ENCODE measurements at places on chromosomes 5 and 9.

GRCh38 chr5:43270645-43271044 is 42.6 kb downstream of the HMGCS1 start:
- DNase-seq: no peak

GRCh38 chr9:125961072-125961471 is 213.9 kb downstream of the PBX3 start:
- no peak for DNase-seq

DNA sequence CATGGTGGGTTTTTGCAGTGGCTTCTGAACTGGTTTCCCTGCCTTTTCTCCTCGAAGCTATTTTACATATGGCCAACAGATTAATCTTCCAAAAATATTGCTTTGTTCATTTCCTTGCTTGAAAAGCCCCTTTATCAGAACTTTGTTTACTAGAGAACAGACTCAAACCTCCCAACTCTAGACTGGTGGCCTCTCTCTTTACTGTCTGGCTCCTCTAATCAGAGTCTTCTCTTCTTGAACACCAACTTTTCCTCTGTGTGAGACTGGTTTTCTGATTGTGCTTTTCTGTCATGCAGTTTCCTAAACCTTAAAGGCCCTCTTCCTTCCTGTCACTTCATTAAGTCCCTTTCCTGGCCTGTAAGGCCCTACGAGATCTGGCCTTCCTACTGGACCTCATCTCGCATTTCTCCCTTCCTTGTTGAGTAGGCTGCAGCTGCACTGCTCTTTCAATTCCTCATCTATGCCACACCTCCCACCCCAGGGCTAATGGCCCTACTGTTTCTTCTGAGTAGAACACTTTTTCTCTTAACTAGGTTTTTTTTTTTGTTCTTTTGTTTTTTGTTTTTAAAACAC is 5.7 kb downstream of the C9orf43 start:
- no peak for DNase-seq

- no peak for DNase-seq
Observed at GRCh38 chr9:77808751-77809081, 160.6 kb upstream of the GNA14 start.

DNA sequence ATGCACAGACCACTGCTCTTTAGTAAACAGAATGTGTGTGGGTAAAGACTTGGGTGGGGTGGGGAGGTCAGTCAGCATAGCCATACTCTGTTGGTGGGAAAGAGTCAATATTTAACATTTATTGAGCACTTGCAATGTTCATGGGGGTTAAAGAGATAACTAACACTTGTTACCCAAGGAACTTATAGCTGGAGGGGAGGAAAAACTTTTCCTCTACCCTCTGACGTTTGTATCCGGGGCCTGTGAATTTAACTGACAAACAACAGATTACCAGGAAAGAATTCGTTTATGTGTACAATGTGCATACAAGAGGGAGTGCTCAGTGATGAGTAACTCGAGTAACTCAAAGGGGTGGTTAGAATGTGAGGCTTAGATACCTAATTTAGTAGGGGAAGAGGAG is 6.8 kb upstream of the CLINT1 start:
- no peak for DNase-seq

- DNase-seq: no peak
Observed at GRCh38 chr9:16294133-16294770, 576.2 kb downstream of the BNC2 start.

GRCh38 chr9:18238752-18239447 is 235.1 kb upstream of the ADAMTSL1 start:
- DNase-seq: no peak

GRCh38 chr5:61263561-61264272 is 68.3 kb upstream of the ZSWIM6 start:
- DNase-seq: no peak

DNA sequence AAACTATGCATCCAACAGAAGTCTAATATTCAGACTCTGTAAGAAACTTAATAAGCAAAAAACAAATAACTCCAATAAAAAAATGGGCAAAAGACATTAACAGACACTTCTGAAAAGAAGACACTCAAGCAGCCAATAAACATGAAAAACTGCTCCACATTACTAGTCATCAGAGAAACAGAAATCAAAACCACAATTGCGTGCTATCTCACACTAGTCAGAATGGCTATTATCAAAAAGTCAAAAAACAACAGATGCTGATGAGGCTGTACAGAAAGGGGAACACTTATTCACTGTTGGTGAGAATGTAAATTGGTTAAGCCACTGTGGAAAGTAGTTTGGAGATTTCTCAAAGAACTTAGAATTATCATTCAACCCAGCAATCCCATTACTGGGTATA is 101.2 kb upstream of the TRIM32 start:
- DNase-seq: no peak

GRCh38 chr9:79377339-79377855 is 194.4 kb upstream of the TLE4 start:
- no peak for DNase-seq

DNA sequence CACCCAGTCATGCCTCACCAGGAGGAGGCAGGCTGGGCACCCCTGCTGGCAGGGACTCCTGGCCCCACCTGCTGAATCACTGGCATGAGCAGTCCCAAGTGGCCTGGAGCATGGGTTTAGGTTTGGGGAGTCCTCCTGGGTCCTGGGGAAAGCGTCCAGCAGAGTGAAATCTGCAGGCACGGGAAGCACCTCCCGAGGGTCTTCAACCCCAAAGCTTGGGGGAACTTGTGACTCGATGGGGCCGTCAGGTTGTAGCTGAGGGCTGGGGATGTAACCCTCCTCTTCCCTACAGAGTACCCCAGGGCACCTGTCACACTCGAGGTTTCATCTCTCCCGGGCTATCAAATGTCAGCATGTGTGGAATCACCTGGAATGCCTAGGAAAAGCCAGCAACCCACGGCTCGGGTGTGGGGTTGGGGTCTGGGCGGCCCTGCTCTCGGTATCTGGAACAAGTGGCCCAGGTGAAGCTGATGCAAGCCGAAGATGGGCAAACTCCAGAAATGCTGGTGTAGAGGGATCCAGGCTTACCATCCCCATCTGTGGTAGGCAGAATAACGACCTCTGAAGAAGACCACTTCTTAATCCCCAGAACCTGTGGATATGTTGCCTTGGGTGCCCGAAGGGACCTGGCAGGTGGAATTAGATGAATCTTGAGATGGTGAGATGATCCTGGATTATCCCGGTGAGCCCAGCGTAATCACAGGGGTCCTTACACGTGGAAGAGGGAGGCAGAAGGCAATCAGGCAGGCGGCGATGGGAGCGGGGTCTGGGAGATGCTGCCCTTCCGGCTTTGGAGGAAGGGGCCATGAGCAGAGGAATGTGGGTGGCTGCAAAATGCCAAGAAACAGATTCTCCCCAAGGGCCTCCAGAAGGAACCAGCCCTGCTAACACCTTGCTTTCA is 6.1 kb upstream of the RASGEF1C start:
- DNase-seq: no peak

DNA sequence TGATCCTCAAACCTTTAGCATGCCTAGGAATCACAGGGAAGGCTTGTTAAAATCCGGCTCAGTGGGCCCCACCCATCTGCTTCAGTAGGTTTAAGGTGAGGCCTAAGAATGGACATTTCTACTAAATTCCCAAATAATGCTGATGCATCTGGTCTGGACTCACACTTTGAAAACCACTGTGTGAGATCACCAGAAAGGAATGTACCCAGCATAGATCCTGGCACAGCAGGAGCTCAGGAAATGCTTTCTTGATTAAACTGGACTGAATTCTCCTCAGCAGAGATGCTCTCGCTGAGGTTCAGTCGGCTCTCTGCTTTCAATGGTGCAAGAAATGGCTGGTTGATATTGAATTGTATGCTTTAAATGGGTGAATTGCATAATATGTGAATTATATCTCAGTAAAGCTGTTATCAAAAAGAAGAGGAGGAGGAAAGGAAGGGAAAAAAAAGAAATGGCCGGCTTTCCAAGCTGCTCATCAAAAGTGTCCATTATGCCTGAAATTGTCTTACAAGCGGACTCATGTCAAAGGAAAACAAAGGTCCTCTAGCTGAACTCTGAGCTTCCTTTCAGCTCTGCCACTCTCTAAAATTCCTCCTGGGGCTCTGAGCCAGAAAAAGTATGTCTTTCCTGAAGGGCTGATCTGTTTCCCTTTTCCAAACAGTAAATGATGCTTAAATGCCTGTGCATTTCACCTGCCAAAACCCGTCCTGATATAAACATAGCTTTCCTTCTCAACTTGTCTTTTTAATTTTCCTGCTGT is 77.6 kb upstream of the SAP30L start:
- DNase-seq: no peak

GRCh38 chr5:31124026-31124425 is 69.5 kb upstream of the CDH6 start:
- no peak for DNase-seq

DNA sequence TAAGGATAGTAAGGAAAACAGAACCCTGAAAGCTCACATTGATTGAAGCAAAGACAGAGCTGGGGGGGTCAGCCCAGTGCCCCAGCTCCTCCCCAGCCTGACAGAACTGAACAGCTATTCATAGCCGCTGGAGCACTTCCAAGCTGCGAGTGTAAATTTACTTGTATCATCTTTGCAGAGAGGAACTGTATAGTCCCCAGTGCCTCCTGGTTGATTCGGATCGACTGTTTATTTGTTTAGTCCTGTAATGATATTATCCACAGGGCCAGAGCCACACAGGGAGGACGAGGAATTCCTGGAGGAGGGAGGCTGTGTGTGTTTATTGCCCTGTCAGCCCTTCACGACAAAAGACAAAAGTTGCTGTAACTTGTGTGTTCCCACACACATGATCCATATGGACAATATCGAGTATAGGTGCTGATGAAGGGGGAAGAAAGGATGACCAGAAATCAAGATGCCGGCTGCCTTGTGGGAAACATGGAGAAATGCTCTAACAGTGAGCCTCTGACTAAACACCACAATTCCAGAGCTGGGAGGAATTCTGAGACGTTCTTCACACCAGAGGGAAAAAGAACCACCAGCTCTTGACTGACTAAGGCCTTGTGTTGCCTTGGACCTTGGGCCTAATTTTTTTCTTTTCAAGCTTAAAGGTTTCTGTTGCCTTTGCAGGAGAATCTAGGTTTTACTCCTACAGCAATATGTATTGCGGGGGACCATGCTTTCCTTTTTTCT is 31.1 kb downstream of the FOXD1 start:
- DNase-seq: no peak

- no peak for DNase-seq
Observed at GRCh38 chr5:39599721-39600431, 175.1 kb upstream of the DAB2 start.

DNA sequence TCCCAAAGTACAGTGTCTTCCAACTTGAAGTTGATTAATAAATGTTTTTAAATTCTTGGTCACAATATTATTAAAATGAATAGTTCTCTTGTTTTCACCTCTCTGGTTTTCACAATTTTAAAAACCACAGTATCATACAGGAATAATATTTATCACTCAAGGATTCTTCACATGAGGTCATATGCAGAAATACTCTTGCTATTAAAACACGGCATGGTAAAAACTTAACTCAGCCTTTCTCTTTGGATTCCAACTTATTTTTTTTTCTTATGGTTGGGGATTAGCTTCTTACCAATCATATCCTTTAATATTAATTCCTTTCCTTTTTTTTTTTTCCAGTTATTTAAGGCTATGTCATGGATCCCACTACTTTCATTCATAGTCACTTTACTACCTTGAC is 289.4 kb downstream of the ADAMTS6 start:
- no peak for DNase-seq

DNA sequence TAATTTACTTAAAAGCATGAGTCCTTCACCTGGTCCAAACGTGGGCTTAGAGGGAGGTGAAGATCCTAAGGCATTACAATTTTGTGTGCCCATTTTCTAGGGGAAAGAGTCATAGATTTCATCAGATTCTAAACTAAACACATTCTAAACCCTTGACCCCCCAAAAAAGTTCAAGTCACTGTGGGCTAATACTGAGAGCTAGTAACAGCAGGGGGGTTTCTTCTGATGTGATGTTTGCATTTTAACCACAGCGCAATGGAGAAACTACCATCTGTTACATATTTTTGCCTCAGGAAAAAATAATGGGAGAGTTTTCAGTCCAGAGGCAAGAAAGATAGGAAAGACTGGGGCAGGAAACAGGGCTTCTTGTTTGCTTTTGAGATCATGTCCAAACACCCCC is 110.8 kb upstream of the SLC1A3 start:
- no peak for DNase-seq

DNA sequence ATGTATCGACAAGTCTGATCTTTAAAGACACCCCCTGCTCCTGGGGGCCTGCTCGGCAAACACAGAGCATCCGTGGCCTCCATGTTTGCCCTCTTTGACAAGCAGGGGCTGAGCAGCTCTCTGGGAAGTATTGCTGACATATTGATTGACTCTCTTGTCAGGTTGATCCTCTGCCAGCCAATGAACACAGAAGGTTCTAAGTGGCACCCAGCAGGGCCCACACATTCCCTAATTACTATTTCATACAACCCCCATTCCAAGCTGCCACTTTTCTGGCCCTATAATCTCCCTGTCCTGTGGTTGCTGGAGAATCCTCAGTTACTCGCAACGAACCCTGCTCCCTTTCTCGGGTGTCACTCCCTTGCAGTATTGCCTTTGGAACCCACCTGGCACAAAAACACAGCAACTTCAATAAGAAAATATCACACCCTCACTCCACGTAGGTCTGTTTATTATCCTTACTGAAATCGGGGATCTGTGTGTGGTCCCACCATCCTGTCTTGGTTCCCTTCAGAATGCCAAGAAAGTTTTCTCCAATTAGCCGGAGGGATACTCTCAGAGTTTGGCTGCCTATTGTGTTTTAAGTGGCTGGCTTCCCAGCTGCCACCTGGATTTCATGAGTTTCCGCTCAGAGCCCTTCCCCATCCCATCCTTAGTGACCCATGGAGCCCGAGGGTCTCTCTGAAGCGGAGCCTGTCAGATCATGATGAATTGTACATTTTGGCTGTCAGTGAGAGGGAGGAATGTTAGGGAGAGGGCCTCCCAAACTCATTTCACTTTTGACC is 249.0 kb upstream of the WWC1 start:
- DNase-seq: no peak

- DNase-seq: no peak
Observed at GRCh38 chr5:123171259-123171658, 82.2 kb downstream of the PRDM6 start.

- no peak for DNase-seq
Observed at GRCh38 chr9:23855873-23856604, 30.0 kb upstream of the ELAVL2 start.

GRCh38 chr9:257957-258356 is 43.3 kb downstream of the DOCK8 start:
- DNase-seq: no peak

DNA sequence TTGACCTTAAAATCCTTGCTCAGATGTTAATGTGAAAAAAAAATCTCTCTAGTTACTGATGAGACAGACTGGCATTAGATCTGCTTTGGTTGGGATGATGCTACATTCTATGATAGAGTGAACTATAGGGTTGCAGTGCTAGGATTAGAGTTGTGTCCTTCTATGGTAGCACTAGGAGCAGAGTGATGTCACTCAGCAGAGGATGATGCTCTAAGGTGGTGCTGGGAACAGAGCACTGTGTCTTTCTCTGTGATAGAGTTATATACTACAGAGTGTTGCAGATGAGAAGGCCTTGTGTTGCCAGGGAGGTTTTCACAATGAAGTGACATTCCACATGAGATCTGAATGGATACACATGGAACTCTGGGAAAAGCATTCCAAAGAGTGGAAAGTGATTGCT is 462.3 kb downstream of the CDH12 start:
- DNase-seq: no peak

Data from stimulated activated CD4-positive, alpha-beta T cell treated with anti-CD3 and anti-CD28 coated beads, Interleukin-15, amount 100 ng/mL, for 1 hour (primary cell).